Stimulated activated CD8-positive, alpha-beta memory T cell treated with anti-CD3 and anti-CD28 coated beads, Interleukin-4, amount 100 ng/mL, for 1 hour (primary cell): ENCODE measurements at places on chromosomes 4 and X.

DNA sequence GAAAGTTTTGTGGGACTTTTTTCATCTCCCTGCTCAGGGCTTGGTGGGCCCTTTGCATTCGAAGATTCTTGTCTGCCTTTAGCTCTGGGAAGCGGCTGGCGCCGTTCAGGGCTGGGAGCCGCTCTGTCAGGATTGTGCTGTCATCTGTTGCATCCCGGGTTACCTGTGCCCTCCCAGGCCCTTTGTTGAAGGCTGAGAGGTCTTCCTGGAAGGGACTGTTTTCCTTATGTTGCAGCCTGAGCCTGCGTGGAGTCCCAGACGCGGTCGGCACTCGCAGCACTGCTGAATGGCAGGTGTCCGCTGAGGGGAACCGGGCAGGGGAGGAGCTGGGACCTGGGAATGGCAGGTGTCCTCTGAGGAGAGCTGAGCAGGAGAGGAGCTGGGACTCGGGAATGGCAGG, 15.9 kb downstream of the RGS12 start:
- no peak for DNase-seq

GRCh38 chr4:171985129-171985528, 171.9 kb downstream of the GALNTL6 start:
- DNase-seq, result no peak

- DNase-seq, result no peak
Measured at GRCh38 chr4:147709999-147710398, 21.9 kb upstream of the ARHGAP10 start.

GRCh38 chrX:853304-853703, 222.7 kb downstream of the SHOX start:
- DNase-seq, result no peak
